ENCODE measurements at places on chromosomes 11 and 22.
A peak's percentile ranks its signal among the peaks of the same experiment; 100 is the strongest.

DNA sequence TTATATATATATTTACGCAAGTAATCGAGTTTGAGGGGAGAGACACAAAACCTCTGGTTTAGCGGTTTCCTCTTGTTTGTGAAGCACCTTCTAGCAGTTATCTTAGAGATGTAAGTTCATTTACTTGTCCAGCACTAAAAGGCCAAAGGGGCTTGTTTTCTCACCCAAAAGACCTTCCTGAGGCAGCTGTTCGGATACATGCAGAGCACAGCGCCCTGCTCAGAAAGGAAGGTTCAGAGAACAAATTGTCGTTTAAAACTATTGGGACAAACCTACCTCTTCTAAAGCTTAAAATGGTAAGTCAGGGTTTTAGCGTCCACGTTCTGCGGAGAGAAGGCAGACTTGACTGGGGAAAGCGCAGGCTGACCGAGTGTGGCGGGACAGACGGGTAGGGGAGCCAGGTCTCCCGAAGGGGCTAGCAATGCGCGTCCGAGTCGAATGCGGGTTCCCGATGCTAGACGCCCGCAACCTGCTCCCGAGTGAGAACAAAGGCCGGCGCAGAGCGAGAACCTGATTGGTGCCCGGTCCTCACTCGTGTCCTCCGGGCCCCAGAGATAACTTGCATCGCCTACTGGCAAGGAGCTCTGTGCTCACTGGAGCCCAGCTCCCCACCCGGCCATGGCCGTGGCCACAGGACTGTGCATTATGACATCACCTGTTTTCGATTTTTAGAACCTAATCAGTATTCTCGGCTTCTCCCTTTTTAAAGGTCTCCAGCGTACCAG lies 1.0 kb upstream of the SESN3 start:
- peak; percentile 45 for DNase-seq

DNA sequence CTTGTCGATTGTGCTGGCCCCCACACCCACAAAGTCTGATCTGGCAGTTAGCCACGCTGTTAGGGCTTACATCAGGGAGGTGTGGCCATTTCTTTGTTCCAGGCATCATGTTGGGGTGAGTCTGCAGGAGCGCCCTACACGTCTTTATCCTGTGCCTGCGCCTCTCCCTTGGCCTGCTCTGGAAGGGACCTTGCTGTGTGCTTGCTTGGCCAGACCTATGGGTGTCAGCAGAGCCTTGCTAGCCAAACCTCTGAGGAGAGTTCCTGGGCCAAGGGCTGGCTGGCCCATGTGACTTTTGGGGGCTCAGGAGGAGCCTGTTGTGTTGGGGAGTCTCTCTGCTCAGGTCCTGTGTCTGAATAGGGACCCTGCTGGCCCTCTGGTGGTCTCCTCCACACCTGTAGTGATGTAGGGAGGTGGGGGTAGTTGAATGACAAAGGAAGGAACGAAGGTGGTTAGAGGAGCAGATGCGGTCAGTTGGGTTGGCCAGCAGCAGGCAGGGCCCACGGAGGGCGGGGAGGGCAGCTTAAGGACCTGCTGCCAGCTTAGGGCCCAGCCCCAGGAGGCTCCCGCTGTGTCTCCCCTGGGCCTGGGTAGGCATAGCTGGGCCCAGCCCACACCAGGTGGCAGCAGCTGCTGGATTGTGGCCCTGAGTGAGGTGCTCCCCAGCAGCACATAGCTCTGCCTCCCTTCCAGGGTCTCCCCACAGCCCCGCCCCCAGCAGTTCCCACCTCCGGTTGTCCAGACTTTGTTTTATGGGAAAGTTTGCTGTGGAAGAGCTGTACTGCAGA lies 7.9 kb downstream of the PPIL2 start:
- DNase-seq = no peak

GRCh38 chr11:131681920-131682319 lies 311.5 kb downstream of the NTM start:
- no peak for DNase-seq

GRCh38 chr11:15805726-15806125 lies 550.6 kb downstream of the SOX6 start:
- no peak for DNase-seq

GRCh38 chr22:24094966-24095365 lies 83.9 kb downstream of the CABIN1 start:
- no peak for DNase-seq

GRCh38 chr22:49884503-49885260 lies 31.0 kb downstream of the ZBED4 start:
- DNase-seq = no peak

DNA sequence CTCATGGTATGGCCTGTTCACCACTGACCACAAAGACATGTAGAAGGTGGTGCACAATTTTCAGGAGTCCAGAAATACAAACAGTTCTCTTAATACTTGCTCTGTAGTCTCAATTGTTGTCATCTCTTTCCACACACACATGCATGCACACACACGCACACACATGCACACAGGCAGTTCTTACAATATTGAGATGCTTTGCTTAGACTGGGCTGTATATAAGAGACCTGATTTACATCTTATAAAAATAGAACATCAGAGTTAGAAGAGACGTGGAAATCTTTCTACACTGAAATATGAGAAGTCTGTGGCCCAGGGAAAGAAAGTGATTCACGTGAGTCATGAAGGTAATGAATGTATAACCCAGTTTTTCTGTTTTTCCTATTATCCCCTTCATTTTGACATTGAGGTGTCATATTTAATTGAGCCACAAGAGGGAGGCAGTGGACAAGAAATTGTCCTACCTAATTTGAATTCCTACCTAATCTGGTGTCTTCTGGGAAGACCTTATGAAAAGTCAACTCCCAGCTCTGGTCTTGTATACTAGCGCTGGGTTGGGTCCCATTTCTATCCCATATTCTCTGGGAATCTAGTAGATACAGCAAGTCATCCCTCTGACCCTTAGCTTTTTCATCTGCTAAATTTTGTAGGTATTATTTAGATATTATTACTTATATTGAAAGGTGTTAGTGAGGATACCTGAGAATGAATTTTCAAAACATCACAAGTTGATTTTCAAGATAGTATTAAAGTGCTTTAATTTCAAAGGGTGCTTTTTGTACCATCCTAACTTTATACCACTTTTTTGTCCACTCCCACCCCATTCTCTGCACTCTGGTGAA lies 14.9 kb upstream of the MS4A4A start:
- DNase-seq = no peak

GRCh38 chr11:69644071-69644961 lies 3.4 kb downstream of the CCND1 start:
- no peak for DNase-seq

- DNase-seq = no peak
These were observed 42.0 kb downstream of the CD82 start for GRCh38 chr11:44607319-44607962.

- no peak for DNase-seq
These were observed 33.1 kb upstream of the ETS1 start for GRCh38 chr11:128620309-128621100.

DNA sequence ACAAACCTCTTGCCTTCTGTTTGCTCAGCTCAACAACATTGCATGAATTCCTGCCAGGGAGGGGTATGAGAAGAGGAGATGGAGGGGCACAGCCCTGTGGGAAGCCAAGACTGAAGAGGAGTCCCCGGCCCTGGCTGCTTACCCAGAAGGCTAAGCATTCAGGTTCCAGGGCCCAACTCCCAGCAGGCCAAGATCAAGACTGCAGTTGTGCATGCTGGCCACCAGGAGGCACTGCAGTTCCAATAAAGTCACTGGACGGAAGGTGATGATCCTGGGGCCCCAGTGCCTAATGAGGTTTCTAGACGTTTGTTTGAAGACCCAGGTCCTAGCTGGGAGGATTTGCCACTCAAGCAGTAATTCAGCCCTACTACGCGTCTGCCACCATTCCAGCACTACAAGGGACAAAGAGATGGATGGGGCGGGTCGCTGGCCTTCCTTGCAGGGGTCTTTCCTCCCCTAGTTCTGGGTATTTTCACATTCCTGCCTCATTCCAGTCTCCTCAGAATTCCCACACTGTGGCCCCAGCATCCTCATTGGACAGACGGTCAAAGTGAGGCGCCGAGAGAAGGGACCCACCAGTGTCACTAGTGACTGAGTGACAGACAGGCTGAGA lies 23.6 kb downstream of the ALX4 start:
- DNase-seq = peak; percentile 30

- DNase-seq = no peak
These were observed 122.8 kb downstream of the HIPK3 start for GRCh38 chr11:33379947-33380346.

All from stimulated activated CD8-positive, alpha-beta memory T cell treated with anti-CD3 and anti-CD28 coated beads, Interleukin-12 subunit alpha, Interleukin-12 subunit beta, amount 100 ng/mL, for 1 hour (primary cell).